ENCODE measurements at places on chromosomes 1 and 21.

GRCh38 chr1:68231627-68232288 is 565 bp downstream of the WLS start:
- DNase-seq, result peak; percentile 54

GRCh38 chr1:232704694-232705680 is 75.1 kb upstream of the SIPA1L2 start:
- peak; percentile 80 for DNase-seq

- DNase-seq, result no peak
These were observed 605.3 kb downstream of the KCNT2 start for GRCh38 chr1:196002906-196003305.

DNA sequence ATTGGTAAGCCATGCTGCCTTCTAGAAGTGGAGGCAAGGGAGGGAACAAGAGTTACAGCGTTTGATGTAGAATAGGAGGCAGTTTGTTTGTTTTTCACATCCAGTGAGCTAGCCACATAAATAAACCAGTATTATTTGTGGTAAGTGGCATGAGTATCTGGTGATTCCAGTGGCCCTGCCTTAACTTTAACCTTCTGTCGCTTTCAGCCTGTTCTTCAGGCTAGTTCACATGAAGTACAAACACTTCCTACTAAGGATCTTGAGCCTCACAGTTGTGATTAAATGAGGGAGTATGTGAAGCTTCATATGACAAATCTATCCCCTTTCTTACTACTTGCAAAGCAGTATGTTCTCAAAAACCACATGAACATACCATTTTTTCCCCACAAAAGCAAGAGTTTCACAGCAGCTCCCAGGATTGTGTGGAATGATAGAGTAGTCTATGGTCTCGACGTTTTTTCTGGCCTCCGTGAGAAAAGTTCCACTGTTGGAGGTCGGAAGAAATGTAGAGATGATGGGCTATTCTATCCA is 59.5 kb downstream of the PHACTR4 start:
- DNase-seq, result no peak

- no peak for DNase-seq
These were observed 90.7 kb upstream of the KCNK2 start for GRCh38 chr1:214991691-214992315.

- DNase-seq, result peak; percentile 25
These were observed 1.2 kb downstream of the ATP2B4 start for GRCh38 chr1:203627851-203628200.

- DNase-seq, result peak; percentile 18
These were observed 4.5 kb downstream of the DLGAP3 start for GRCh38 chr1:34924759-34925555.

DNA sequence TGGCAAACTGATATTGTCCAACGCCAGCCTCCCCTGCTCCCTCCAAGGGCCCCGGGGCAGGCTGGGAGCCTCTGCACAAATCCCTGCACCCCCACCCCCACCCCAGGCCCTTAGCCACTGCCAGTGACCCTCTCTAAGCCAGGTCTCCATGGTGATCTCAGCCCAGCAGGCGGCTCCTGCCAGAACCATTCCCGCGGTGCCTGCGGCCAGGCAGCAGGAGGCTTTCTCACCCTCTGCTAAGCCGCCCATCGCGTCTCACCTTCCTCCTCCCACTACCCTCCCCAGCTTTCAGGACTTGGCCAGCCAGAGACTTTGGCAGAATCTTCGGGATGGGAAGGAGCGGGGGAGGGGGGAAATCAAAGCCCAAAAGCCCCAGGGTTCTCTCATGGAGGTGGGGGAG is 46.8 kb upstream of the WASF2 start:
- DNase-seq, result peak; percentile 82

GRCh38 chr1:62318756-62319544 is at the start of gene KANK4:
TSS of gene KANK4 (minus strand) at chr1:62319434. CDS start at chr1:62281564, 37,870 bp downstream.
- DNase-seq, result no peak

GRCh38 chr1:111666828-111667227 is 47.2 kb downstream of the RAP1A start:
- DNase-seq, result no peak

DNA sequence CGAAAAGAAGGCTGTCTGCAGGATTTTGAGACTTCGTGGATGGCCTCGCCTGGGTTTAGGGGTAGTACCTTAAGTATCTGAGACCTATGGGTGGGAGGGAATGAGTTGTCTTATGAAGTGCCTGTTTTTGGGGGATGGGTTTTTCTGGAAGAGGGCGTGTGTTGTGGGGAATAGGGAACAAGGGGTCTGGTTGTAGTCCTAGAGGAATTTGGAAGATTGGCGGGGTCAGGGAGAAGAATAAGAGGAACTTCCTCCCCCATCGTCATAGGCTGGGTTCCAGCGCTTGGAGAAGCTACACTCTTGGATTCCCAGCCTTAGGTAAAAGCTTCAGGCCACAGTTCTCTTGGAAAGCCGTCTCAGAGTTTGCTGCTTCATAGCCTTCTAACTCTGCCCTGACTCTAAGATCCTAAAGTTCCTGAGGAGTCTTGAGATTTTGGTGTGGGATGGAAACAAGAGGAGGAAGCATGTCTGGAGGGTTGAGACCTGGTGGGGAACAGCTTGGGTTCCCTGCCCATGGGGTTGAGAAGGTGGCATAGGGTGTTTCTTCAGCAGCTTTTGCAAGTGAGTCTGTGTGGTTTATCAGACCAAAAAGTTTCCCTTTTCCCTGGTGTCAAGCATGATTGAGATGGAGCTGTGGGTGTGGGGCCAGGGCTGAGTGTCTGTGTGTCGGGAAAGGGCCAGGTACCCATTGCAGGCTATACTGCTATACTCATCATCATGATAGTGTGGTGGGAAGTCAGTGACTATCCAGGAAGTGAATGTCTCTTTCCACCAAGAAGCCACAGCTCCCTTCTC is 1.8 kb downstream of the VANGL2 start:
- DNase-seq, result no peak

DNA sequence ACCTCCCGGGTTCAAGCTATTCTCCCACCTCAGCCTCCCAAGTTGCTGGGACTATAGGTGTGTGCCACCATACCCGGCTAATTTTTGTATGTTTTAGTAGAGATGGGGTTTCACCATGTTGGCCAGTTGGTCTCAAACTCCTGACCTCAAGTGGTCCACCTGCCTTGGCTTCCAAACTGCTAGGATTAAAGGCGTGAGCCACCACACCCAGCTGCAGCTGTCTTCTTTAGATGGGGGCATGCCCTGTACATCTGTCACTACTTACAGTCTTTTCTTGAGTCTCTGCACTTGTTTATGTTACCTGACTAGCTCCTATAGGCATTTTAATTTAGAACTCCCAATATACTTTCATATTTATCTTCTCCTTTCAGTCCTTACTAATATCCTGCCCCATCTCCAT is 64.2 kb downstream of the SELENOF start:
- no peak for DNase-seq

- DNase-seq, result no peak
These were observed 40.2 kb downstream of the DUSP10 start for GRCh38 chr1:221701570-221702186.

DNA sequence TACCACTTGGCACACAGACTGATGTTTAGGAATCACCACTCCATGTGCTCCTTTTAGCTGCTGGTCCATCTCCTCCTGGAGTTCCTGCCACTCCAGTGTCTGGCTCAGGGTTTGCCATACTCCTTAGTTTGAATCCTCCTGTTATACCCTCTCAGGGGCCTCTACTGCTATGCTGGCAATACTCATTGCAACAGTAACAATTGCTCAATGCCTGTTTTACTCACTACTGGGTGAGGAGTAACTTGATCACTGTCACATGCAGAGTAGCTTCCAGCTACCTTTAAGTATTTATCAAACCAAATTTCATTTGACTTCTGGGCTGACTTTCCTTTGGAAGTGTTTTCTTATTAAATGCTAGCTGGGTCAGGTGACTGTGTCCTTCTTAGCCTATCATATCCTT is 107.2 kb upstream of the WLS start:
- DNase-seq, result no peak

DNA sequence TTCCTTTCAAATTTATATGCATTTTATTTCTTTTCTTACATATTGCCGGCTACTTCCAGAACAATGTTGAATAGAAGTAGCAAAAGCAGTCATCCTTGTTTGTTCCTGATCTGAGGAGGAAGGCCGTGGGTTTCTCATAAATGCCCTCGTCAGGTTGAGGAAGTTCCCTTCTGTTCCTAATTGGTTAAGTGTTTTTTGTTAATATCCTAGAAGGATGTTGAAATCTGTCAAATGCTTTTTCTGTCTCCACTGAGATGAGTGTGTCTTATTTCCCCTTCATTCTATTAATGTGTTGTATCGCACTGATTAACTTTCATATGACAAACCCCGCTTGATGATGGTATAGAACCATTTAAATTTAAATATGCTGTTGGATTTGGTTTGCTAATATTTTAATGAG is 15.4 kb downstream of the TTLL10 start:
- DNase-seq, result no peak

DNA sequence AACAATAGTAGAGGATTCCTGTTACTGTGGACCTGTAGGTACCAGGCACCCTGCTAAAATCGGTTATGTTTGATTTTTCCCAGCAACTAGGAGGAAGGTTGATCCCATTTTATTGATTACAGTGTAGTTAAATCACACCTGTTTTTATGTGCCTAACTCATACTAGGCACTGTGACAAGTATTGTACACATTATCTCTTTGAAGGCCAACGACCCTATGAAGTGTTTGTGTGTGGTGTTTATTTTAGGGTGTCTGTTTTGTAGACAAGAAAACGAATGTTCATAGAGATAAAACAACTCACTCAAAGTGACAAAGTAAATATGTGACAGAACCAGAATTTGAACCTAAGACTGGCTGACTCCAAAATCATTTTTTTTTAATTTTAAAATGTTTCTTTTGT is 49.5 kb downstream of the FGGY start:
- no peak for DNase-seq

- DNase-seq, result no peak
These were observed 66.7 kb upstream of the AJAP1 start for GRCh38 chr1:4587721-4588120.

DNA sequence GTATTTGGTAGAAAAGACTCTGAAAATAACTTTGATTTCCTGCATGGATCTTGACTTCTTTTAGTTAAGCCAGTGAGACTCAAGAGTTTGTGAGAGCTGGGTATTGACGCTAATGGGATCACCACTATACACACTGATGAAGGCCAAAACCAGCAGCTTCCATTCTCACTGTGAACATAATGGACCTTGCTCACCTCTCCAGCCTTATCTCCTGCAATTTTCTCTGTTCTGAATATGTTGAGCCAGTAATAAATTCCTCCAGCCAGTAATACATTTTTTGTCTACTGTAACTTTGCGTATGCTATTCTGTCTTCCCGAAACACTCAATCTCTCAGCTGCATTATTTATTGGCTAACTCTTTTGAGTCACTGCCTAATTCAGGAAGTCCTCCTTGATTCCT is 111.6 kb upstream of the PPP2R5A start:
- no peak for DNase-seq

- DNase-seq, result no peak
These were observed 204.7 kb downstream of the LHX8 start for GRCh38 chr1:75338616-75339483.

GRCh38 chr1:235442788-235443429 is 61.3 kb downstream of the B3GALNT2 start:
- DNase-seq, result no peak

DNA sequence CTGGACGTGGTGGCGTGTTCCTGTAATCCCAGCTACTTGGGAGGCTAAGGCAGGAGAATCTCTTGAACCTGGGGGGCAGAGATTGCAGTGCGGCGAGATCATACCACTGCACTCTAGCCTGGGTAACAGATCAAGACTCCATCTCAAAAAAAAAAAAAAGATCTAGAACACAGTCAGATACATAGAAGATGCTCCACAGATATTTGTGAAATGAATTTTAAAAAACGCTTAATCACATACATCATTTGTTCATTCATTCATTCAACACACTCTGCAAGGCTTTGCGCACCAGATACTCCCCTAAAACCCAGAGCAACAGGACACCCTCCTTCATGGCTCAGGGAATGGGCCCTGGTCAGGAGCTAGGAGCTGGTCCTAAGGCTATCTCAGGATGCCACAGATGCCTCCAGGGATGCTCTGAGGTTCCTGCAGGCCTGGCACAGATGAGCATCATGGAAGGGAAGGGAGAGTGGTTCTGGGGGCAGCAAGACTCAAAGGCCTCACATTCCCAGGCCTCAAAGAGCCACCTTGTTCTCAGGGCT is 6.4 kb downstream of the HSPG2 start:
- DNase-seq, result no peak

DNA sequence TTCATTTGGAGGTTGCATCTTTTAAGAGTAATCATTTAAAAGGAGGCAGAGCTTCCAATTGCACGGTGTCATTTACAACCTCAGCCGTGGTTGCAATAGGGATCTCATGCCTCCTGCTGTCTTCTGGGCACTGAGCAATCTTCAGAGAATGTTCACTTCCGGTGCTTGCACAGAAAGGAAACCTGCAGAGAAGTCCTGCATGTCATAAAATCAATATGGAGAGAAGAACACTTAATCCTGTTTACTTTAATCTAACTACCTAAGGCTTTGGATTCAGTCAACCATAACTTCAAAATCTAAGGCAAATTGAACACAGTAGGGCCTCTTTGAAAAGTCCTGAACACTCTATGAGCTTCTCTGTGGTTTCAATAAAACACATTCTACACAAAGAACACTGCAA is 11.3 kb upstream of the MAP10 start:
- DNase-seq, result no peak

- peak; percentile 40 for DNase-seq
These were observed 16.8 kb upstream of the STMN1 start for GRCh38 chr1:25922971-25923552.

DNA sequence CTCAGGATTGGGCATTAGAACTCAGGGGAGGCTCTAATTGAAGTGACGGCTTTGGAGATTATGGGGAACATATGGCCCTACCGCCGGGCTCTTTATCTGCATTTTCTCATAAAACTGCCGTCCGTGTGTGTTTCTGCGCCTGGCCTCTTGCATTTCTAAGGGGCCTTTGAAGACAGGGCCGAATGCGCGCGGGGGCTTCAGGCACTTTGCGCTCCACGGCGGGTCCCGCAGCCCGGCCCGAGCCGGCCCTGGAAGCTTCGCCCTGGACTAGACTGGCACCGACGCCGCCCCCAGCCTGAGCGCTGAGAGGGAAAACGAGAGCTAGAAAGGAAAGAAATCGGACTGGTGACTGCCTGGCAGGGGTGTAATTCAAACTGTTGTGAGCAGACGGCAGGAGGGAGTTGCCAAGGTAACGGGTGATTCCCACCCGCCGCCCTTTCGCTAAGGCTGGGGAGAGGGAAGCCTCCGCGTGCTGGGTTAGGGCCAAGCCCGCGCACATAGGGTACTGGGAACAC is 120.7 kb downstream of the LMX1A start:
- no peak for DNase-seq

DNA sequence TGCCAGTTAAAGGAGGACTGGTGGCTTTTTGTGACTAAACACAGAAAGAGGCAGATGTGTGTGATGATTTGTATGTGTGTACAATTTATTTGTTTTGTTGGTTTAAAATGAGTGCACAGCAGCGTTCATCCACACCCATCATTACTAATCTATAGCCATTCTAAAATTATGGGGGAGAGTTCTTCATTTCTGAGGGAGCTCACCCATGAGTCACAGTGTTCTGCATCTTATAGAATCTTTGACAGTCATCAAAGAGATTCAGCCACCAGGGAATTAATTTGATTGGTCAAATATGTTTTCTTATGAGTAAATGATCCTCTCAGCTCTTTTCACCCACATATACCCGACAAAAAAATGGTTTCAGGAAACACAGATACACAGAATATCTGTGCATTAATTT is 147.9 kb downstream of the GREM2 start:
- no peak for DNase-seq

Data from globus pallidus (tissue), 1 donor.